ENCODE measurements at places on chromosomes 7 and 10.

DNA sequence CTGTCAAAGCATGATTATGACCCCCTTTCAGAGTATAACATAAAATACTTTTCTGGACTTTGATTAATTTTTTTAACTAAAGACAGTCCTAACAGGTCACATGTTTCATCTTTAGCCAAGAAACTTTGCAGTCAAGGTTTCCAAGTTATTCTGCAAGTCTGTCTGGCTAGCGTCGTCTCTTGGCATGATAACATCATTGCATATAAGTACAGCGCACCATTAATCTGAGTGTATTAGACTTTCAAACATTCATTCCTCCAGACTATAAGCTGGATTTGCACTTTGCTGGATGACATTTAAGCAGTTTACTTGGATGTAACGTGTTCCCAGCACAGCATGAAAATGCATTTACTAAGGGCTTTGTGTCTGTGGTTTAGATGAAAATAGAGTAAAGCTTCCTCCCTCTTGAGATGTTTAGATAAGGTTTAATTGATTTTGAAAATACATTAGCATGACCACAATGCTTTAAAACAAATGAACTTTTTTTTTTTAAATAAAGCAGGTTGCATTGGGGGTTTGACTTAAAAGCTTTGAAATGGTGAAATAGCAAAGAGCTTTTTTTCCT is 349.0 kb upstream of the MTPN start:
- DNase-seq, result no peak

DNA sequence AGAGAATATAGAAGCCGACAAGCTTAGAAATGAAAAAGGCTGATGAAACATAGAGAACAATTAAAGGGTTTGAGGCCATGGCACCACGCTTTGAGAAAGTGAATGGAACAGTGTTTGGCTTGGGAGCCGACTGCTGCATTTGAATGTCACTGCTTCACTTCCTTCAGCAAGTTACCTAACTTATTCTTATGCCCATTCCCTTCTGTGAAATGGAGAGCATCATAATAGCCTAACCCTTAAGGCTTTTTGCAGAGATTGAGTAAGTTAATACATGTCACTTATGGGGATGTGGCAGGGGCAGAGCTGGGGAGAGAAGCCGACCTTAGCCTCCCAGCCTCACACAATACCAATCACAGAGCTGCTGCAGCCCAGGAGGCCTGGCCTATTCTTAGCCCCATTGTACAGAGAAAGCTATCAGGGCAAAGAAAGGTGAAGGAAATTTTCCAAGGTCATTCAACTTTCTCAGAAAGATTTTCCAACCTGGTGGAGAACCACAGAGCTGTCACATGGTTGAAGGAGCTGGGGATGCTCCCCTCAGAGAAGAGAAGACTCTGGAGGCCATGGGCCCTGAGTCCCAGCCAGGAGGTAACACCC is 186.0 kb upstream of the GDF10 start:
- DNase-seq, result no peak

DNA sequence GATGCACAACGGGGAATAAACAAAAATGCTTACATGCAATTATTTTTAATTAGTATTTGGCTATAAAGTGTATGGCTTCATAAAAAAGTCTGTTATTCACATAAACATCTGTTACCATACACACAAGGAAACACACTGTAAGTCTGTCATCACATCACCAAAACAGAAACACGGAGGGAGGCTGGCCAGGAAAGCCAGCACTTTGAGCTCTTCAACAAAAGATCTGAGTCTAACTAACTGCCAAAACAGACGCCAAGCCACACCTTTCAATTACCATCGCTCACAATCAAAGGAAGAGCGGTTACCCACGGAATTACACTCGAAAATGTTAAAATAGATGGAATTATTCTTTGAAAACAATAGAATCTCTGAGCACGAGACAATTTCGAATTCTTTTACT is 49.2 kb upstream of the MGMT start:
- DNase-seq, result no peak

DNA sequence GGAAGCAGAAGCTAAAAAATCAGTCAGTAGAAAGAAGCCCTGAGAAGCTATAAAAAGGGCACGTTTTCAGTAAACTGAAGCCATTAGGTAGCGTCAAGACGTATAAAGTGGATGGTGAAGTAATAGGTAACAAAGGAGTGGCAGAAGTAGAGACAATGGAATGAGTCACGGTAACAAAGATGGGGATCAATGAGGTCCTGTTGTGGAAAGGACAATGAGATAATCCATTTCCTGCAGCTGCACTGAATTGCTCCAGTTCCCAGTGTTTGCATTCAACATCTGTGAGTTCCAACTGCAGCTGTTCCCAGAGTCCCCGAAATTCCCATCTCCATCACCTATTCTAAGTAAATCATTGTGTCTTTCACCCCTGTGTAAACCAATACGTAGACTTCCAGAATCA is 4.8 kb upstream of the HYCC1 start:
- no peak for DNase-seq

GRCh38 chr7:70660154-70660818 is 471.7 kb upstream of the GALNT17 start:
- no peak for DNase-seq

DNA sequence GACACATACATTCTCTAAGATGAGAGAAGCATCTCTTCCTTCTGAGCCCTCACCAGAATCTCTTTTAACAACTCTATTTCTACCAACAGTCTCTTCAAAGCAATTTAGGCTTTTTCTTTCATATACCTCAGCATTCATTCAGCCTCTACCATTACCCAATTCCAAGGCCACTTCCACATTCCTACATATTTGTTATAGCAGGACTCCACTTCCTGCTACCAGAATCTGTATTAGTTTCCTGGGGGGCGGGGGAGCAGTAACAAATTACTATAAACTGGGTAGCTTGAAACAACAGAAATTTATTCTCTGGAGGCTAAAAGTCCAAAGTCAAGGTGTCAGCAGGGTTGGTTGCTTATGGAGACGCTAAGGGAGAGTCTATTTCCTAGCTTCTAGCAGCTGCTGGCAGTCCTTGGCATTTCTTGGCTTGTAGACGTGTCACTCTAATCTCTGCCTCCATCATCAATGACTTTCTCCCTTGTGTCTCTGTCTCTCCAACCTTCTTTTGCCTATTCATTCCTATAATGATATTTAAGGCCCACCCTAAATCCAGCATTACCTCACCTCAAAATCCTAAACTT is 7.4 kb downstream of the PRPS1L1 start:
- DNase-seq, result no peak

- no peak for DNase-seq
These were observed 13.2 kb upstream of the TRA2A start for GRCh38 chr7:23544913-23545354.

- no peak for DNase-seq
These were observed 30.4 kb downstream of the GET4 start for GRCh38 chr7:906776-907157.

GRCh38 chr7:95669513-95669912 is 73.2 kb upstream of the PDK4 start:
- DNase-seq, result no peak

DNA sequence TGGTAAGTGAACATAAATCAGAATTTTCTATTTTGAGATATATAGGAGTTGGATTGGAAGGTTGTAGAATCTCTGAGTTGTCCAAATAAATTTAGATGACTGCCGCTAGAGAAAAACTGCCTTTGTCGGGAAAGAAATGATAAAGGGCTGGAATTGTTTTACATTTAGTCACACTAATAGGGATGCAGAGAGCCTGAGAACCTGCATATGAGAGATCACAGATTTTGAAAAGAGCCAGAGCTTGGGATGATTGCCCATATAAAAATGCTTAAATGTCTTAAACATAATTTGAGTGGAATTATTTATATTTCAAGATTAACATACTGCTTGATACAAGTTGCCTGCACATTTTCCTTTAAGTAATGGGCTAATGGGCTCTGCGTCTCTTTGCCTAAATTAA is 660.5 kb downstream of the NRG3 start:
- DNase-seq, result no peak

DNA sequence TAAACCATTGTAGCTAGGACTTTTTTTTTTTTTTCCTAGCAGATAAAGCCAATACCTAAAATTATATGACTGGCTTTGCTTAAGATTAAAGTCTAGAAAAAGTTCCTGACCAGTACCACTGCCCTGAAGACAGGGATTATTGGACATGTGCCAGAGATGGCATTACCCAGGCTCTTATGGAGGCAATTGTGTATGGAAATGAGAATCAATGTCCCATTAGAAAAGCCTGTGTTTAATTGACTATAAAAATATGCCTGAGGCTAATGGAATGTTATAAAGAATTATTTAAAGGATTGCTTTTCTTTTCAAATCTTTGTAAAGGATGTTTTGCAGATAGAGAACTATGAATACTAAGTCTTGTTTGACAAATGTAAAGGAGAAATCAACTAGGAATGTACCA is 196.7 kb downstream of the ANK3 start:
- DNase-seq, result no peak

GRCh38 chr7:24597014-24597413 is 23.8 kb downstream of the PALS2 start:
- DNase-seq, result no peak

DNA sequence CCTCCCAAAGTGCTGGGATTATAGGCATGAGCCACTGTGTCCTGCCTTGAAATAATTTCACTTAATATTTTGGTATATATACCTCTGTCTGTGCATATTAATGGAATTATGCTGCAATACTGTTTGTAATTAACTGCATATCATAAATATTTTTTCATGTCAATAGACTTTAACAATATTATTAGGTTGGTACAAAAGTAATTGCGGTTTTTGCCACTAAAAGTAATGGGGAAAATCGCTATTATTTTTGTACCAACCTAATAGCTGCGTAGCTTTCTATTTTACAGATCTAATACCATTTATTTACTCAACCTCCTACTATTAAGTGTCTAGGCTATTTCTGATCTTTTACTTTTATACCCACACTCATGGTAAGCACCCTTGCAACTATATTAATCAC is 3.9 kb upstream of the PDE6C start:
- DNase-seq, result no peak

DNA sequence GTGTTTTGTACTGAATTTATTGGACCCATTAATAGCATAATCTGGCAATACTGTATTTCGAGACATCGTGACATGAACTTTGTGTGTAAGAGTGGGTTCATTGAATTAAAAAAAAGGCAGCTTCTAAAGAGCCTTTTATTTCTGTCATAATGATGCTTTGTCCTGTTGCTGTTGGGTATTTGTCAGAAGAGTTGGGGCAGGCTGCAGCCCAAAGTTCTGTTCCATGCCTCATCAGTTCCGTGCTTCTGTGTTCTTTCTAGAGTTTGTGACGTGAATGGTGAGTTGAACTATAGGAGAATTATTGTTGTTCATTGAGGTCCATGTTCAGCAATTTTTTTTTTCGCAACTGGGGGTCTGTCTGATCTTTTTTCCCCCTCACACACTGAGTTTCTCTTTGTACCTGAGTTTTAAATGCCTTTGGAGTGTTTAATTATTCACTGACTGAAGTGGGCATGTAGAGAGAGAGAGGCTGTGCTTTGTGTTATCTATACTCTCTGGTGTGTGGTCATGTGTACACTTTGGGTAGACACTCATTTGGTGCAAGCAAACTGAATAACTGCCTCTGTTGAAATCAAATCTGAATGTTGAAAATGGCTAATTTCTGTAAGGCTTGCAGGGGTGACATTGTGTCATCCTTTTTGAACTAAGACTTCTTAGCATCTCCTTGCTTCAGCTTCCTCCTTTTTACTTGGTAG is 69.8 kb downstream of the ADD3 start:
- no peak for DNase-seq

DNA sequence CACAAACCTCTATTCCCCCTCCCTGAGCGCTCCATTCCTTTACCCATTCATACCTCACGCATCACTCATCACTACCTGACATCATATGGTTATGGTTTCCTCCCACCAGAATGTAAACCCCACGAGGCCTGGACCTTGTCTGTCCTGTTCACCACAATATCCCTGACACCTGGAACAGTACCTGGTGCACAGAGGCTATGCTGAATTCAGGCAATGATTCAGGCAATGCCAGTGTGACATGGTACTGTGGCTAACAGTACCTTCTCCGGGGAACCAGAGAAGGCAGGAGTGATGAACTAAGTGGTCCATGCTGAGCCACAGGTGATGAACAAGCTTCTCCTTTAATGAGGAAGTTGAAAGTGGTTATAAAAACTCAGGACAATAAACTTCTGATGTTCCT is 202.5 kb upstream of the PLXNA4 start:
- no peak for DNase-seq

DNA sequence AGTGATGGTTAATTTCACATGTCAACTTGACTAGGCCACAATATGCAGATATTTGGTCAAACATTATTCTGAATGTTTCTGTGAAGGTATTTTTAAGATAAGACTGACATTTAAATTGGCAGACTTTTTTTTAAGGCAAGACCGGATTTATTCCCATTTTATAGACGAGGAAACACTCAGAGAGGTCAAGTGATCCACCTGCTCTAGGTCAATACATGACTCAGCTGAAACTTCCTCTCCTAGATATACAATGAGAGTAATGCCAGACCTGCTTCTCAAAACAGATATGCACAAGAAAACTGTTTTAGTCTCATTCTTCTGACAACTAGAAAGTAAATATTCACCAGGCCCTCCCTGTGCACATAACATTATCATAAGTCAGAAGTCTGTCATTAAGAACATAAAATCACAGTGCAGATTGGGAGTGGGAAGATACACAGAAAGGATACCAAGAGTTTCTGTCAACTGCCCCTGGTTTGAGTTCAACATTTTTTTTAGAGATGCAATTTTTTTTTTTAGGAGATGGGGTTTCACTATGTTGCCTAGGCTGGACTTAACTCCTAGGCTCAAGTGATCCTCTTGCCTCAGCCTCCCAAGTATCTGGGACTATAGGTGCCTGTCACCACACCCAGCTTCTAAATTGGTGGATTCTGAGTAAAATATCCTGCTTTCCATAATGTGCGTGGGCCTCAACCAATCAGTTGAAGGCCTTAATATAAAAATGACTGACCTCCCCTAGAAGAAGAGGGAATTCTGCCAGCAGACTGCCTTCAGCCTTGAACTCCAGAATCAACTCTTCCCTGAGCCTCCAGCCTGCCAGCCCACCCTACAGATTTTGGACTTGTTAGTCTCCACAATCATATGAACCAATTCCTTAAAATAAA is 121.4 kb downstream of the ZFAND4 start:
- no peak for DNase-seq

- no peak for DNase-seq
These were observed 240.2 kb downstream of the PRKG1 start for GRCh38 chr10:51314481-51314880.

GRCh38 chr10:43126759-43127424 is 11.4 kb upstream of the CSGALNACT2 start:
- no peak for DNase-seq

DNA sequence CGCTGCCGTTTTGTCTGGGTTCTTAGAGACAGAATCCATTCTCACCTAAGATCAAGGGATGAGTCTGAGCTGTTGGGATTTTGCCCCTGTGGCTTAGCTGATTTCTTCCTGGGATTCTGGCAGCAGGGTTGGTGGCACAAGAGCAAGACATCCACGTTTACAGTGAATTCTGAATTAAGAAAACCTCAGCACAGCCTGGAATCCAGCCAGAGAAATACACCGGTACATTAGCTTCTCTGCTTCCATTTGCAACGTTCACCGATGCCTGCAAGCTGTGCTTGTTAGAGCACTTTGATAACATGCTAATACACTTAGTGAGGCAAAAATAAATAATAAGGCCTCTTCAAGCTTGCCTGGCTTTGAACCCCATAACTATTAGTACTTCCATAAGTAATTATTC is 569.8 kb downstream of the CALN1 start:
- no peak for DNase-seq

- DNase-seq, result no peak
These were observed 1.3 kb downstream of the SLC26A4 start for GRCh38 chr7:107661865-107662379.

Measured in fibroblast of skin of left quadriceps (primary cell).